ENCODE measurements at places on chromosomes 16 and 17.

DNA sequence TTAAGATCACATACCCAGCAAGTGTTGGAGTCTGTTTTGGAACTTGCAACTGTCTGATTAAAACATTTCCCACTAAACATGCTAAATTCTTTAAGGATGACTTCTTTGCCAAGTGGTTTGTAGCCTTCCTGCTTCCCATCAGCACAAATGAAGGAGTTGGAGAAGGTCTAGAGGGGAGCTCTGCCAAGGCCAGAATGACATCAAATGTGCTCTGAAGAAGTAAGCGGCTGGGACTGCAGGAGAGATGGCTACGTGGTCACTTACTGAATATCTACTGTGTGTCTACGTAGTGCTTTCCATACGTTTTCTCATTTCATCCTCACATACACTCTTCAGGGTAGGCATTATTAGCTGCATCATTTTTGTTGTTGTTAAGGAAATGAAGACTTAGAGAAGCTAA is 135.7 kb upstream of the NLRP1 start:
- no peak for DNase-seq

DNA sequence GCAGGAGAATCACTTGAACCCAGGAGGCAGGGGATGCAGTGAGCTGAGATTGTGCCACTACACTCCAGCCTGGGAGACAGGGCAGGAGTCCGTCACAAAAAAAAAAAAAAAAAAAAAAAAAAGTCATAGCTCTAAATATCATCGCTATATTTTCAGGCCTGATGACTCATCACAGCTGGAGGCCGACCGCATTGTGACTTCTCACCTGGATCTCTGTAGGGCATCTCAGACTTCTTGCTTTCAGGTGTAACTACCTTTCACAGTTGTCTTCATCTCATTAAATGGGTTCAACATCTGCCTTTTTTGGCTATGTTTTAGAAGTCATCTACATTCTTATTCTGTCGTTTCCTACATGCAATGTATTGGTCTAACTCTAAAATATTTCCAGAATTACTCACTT is 353.1 kb upstream of the MON1B start:
- DNase-seq, result no peak

DNA sequence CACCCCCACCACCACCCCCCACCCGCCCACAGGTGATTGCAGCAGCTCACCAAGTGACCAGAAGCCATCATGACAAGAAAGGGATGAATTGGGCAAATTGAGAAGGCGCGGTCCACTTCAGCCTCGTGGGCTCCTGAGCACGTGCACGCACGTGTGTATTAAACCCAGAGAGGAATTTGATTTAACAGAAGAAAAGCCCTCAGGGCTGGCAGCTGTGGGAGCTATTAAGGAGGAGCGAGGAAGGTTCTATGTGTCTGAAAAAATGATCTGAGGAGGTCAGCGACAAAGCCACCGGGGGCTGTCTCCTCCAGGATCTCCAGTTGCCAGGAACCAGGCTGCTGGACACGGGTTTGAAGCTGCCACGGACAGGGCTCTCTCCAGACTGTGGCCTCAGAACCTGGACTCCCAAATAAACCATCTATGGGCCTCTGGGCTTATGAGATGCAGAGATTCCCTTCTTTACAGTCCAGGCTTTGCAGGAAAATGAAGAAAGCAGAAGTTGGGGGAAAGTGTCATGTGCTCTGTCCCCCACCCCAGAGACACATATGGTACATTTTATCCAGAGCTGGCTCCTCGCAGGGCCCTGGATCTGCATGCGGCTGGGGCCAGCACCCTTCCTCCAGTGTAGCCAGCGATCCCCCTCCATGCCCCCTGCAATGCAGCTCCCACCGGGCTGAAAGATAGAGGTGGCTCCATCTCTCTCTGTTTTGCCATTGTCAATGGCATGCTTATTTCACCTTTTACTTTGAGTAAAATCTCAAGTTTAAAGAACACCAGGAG is 219.7 kb upstream of the RPL38 start:
- no peak for DNase-seq

- no peak for DNase-seq
Observed at GRCh38 chr17:9002606-9003354, 18.5 kb upstream of the NTN1 start.

- DNase-seq, result no peak
Observed at GRCh38 chr17:50624321-50624934, 10.3 kb upstream of the ABCC3 start.

GRCh38 chr17:81454473-81454872 is 58.1 kb downstream of the ACTG1 start:
- no peak for DNase-seq

DNA sequence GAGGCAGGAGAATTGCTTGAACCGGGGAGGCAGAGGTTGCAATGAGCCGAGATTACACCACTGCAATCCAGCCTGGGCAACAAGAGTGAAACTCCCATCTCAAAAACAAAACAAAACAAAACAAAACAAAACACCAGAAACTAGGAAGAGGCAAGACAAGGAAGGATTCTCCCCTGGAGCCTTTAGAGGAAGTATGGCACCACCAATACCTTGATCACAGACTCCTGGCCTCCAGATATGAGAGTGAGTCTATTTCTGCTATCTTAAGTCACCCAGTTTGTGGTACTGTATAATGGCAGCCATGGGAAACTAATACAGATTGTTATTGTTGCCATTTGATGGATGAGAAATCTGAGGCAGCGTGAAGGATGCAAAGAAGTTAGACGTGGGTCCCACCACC is 14.6 kb upstream of the CPPED1 start:
- DNase-seq, result no peak

- peak; percentile 76 for DNase-seq
Observed at GRCh38 chr17:17494870-17495535, 1.2 kb downstream of the RASD1 start.

DNA sequence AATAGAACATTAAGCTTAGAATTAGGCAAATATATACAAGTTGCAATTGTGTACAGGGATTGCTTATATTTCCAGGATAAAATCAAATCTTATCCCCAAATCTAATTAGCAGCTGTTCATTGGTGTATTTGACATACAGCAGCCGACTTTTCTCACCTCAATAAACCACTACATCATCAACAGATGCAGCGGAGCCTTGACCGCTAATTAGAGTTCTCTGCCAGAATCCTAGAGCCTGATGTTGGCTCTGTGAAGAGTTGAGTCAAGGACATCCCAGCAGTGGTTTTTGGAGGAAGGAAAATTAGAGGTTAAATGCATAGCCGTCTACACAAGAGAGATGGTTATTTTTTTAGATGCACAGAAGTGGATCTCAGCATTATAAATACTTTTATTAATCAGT is 221.9 kb upstream of the CACNG5 start:
- no peak for DNase-seq

- DNase-seq, result peak; percentile 31
Observed at GRCh38 chr17:76251478-76252039, 11.3 kb upstream of the RNF157 start.

GRCh38 chr16:57774705-57775285 is 27.5 kb downstream of the KIFC3 start:
- DNase-seq, result no peak

DNA sequence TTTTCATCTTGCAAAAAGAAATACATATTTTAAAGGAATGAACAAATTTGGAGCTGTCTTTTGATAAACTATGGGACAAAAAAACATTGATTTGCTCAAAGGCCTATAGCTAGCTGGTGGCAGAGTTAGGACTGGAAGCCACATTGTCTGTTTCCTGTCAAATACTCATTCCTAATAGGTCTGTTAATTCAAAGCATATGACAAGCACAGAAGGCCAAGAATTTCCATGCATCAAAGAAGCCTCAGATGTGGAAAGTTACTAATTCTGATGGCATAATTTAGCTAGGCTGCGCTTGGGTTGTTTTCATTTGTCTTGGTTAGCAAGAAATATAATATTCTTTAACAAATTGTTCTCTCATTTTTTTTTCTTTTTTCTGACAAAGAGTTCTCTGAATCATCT is 98.0 kb downstream of the CDK5R1 start:
- no peak for DNase-seq

DNA sequence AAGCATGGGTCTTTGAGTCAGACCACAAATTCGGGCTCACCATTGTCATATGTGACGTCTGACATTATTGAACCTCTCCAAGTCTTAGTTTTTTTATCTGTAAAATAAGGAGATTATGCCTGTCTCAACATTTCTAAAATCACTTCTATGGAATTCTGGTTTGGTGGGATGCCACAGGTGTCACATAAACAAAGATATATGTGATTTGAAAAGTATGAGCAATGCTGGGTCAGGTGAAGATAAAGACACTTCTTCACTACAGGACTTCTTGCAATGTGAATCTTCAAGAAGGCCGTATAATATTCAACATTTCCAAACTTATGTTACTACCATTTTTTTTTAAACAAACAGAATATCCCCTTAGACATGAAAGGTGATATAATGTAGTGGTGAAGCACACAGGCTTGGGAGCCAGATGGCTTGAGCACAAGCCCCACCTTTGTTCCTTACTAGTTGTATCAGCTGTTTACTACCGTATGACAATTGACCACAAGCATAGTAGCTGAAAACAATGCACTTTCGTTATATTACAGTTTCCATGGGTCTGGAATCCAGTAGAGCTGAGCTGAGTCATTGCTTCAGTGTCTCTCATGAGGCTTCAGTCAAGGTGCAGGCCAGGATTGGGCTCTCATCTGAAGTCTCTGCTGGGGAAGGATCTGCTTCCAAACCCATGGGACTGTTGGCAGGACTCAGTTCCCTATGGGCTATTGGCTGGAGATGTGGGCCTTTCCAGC is 87.7 kb downstream of the UTP18 start:
- DNase-seq, result no peak

- no peak for DNase-seq
Observed at GRCh38 chr17:35210741-35211140, 16.5 kb upstream of the SLC35G3 start.

- DNase-seq, result no peak
Observed at GRCh38 chr16:61968242-61969076, 67.8 kb downstream of the CDH8 start.

GRCh38 chr16:8952281-8952751 is 11.4 kb downstream of the USP7 start:
- no peak for DNase-seq

GRCh38 chr17:4777969-4778760 is 6.5 kb downstream of the TM4SF5 start:
- no peak for DNase-seq

- no peak for DNase-seq
Observed at GRCh38 chr16:74199842-74200124, 96.8 kb upstream of the PSMD7 start.

GRCh38 chr17:27993161-27993695 is 49.2 kb upstream of the NLK start:
- DNase-seq, result no peak

DNA sequence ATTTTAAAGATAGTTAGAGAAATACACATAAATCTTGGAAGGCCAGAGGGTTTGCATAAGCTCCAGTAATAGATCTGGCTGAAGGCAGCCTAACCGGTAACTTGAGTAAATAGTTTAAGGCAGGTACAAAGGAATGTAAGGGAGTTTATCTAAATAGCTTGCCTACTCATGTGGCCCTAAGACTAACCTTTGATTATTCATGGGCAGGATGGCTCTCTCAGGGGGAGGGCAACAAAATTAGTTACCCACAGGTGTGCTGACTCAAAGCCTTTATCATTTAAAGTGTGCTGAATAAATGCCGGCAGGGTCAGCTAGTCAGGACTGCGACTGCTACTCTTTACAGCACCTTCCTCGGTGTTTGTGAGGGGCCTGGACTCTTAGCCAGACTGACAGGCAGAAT is 761.3 kb upstream of the KIF2B start:
- no peak for DNase-seq

GRCh38 chr16:68548947-68549346 is 9.9 kb downstream of the ZFP90 start:
- no peak for DNase-seq

DNA sequence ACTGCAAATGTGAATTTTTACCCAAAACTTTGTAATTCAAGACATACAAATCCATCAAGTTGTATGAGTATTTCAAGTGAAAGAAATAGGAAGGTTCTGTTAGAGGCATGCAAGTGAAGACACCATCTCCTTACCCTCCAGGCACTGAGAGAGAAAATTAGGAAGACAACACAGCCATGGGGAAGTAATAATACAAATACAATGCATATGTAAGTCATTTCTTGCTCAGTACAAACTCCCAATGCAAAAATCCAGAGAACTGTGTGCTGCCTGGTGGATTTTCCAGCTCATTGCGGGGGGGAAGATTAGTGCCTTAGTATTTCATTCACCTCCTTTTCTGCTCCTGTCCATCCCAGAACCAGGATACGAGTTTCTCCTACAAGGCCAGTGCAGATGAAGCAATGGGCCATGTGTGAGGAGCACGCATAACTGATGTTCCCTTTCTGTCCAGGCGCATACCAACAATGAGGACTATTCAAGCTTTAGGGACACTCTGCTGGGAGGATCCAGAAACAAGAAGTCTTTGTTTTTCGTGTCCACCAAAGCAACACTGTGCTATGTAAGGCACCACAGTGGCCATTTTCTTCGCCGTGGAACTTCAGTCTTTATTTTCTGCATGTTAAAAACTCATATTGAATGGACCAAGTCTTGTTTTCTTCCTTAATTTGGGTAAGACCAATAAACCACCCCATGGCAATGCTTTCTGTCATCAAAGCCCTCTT is 143.7 kb upstream of the RCVRN start:
- no peak for DNase-seq

DNA sequence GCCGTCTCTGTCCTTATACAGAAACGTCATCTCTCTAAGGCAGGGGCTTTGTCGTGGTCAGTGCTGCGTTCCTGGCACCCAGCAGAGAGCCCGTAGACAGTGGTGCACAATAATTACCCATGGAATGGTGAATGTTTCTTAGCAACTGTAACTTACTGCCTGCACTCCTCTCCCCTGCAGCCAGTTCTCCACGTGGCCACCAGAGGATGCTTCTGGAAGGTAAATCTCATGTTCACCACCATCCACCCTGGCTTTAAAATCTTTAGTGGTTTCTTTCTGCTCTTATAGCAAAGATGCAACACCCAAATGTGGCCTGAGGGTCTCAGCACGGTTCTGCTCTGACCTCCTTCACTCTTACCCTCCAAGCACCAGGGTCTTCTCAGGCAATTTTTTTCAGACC is 150.8 kb downstream of the GRIN2A start:
- DNase-seq, result no peak

- DNase-seq, result no peak
Observed at GRCh38 chr17:9217151-9218056, 196.1 kb downstream of the NTN1 start.

DNA sequence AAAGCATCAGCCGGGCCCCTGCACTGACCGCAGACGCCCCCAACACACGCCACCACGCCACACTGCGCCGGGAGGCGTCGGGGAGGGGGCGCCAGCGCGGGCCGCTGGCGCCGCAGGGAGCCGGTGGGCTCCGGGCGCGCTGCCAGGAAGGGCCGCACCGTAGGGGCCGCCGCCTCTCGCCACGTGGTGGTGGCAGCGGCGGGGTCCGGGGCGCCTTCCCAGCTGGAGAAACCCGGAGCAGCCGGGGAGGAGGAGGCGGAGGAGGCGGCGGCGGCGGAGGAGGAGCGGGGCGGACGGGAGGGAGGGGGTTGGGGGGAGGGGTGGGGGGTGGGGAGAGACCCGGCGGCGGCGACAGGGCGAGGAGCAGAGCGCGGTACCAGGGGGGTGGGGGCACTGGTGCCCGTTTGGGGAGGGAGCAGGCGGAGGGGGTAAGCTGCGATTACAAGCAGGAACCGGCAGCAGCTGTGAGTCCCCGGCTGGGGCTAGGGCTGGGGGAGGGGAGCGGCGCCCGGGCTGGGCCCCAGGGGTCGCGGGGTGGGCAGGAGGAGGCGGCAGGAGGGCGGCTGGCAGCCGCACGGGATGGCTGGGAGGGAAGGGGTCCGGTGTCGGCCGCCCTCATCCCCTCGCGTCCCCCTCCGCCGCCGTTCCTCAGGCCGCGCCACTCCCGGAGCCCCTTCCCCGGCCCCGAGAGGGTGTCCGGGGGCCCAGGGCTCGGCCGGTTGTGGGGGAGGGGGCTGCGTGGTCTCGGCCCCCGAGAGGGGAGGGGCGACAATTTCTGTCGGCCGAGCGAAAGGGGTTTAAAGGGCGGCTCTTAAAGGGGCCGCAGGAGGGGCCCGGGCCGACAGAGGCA is at the start of gene TBKBP1:
TBKBP1 (plus strand) TSS at position 431 of the 850 bp plus-strand sequence. CDS start 1,952 bp downstream, outside the sequence.
- DNase-seq, result no peak

Data from adrenal gland (tissue), 19 donors.